ENCODE measurements at places on chromosomes 1 and 21.

- peak overlapping the region; percentile 99 for H3K27ac ChIP-seq
- no peaks in the 10 kb centered on the region for H3K27me3 ChIP-seq
- H3K4me3 ChIP-seq: peak overlapping the region; percentile 82
Measured at GRCh38 chr1:161398900-161399256, 31.2 kb upstream of the CFAP126 start.

DNA sequence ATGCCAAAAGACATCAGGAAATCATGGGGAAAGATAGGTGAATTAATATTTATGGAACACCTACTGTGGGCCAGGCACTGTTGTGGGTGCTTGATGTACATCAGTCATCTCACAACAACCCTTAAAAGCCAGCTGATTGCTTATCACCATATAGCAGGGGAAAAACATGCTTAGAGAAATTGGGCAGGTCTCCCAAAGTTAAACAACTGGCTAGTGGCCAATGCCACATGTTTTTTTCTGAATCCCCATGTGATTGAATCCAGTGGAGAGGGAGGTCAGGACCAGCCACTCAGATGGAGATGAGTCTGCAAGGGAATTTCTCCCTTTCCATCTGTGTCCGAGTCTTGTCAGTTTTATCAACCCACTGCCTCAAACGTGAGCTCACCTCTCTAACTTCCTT is 33.5 kb downstream of the UTP25 start:
- no peak for DNase-seq
- H3K4me3 ChIP-seq: no peak overlapping the region
- H3K27me3 ChIP-seq: no peaks in the 10 kb centered on the region

DNA sequence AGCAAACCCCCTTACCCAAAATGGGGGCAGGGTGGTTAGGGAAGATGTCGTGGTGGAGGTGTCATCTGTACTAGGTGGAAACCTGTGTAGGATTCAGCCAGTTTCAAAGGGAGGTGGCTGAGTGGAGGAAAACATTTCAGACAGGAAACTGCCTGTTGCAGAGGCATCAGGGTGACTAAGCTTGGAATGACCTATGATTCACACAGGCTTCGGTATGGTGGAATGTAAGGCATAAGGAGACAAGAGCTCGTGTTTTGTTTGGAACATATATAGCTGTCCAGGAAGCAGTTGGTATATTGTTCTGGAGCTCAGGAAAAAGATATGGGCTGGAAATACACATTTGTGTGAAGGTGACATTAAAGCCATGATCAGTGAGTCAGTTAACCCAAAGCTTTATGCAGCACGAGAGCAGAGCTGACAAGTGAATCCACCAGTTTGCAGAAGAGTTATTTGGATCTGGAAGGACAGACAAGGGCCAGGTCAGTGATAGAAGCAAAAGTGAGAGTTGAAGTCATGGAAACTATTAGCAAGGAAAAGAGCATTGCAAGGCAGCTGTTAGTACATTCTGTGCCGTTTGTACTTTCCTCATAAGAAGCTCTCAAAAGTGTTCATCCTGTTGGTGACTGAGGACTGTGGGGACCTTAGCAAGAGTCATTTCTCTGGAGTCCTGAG is 12.2 kb downstream of the UTP25 start:
- H3K27me3 ChIP-seq: no peaks in the 10 kb centered on the region
- no peaks in the 10 kb centered on the region for H3K4me1 ChIP-seq
- DNase-seq: no peak
- no peak overlapping the region for H3K4me3 ChIP-seq

DNA sequence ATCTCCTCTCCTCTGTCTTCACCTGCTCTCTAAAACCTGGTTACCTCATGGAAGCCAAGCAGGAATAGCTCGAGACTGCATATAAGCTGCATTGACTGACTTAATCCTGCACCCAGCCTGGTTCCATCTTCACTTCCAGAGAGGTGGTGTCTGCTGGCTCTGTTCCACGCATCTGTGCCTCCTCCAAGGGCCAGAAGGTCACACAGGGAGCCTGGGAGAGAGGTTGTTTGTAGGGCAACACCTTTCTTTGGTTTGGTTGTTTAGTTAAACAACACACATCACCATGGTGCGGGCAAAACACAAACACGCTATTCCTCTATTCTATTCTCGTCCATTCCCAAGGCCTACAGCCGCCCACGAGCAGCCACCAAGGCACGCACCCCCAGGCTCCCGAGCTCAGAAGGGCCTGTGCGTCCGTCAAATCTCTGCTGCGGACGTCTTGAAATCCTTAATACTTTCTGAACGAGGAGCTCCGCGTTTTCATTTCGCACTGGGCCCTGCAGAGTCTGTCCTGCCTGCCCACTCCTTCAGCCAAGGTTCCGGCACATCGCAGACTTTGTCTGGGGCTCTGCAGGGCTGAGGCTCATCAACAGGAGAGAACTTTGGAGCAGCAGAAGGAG is 116.2 kb downstream of the RIPK4 start:
- peaks cover 15% of the 10 kb centered on the region for H3K4me1 ChIP-seq
- H3K27me3 ChIP-seq: no peaks in the 10 kb centered on the region
- DNase-seq: no peak
- no peak overlapping the region for H3K4me3 ChIP-seq
- no peaks in the 10 kb centered on the region for H3K36me3 ChIP-seq

DNA sequence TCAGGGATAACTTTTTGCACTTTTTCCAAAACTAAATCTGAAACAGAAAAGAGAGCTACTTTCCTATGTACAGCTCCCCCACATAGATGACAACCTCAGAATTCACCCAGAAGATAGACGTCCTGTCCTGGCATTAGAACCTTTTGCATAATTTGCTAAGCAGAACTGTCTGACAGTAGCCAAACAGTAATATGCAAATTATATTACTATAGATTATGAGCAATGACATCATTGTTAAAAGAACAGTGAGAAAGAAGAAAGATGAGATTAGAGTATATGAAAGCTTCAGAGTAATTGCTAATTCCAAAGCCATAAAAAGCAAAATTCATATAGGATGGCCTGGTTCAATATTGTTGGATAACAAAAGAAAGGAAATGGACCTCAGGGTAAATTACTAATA is 43.7 kb downstream of the SLC44A5 start:
- no peaks in the 10 kb centered on the region for H3K36me3 ChIP-seq
- H3K27me3 ChIP-seq: no peaks in the 10 kb centered on the region
- H3K27ac ChIP-seq: no peak overlapping the region
- no peak for DNase-seq
- no peaks in the 10 kb centered on the region for H3K4me1 ChIP-seq
- H3K4me3 ChIP-seq: no peak overlapping the region

- H3K36me3 ChIP-seq: no peaks in the 10 kb centered on the region
- no peak for DNase-seq
- H3K4me1 ChIP-seq: no peaks in the 10 kb centered on the region
- H3K4me3 ChIP-seq: no peak overlapping the region
- H3K27ac ChIP-seq: no peak overlapping the region
- no peaks in the 10 kb centered on the region for H3K27me3 ChIP-seq
Measured at GRCh38 chr1:22273686-22274681, 131.1 kb upstream of the WNT4 start.

DNA sequence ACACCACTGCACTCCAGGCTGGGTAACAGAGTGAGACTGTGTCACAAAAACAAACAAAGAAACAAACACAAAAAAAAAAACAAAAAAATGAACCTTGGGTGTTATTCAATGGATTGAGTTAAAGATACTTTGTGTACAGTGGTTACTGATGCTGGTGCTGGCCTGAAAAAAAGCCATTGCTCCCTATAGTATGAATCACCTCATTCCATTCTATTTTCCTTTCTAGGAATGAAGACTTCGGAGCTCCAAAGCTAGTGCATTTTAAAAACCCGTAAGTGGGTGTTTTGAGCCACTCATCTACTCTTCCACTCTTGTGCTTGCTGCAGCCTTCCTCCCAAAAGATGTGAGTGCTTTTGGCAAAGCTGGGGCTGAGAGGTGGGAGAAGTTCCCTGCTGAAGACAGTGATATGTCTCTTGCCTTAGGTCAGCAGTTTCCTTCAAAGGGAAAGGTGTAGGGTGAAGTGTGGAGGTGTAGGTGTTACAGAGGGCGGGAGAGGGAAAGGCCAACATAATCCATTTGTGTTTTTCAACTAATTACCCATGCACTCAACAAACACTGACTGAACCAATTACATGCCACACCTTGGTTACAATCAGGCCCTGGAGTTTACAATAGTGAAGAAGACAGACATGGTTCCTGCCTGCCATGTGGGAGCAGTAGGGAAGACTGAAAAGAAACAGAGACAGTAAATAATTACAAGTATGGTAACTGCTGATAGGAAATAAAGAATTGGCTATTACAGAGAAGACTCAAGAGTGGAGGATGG is 55.0 kb upstream of the SERBP1 start:
- DNase-seq: no peak
- H3K4me3 ChIP-seq: no peak overlapping the region
- no peaks in the 10 kb centered on the region for H3K36me3 ChIP-seq
- H3K27ac ChIP-seq: no peak overlapping the region
- no peaks in the 10 kb centered on the region for H3K27me3 ChIP-seq

DNA sequence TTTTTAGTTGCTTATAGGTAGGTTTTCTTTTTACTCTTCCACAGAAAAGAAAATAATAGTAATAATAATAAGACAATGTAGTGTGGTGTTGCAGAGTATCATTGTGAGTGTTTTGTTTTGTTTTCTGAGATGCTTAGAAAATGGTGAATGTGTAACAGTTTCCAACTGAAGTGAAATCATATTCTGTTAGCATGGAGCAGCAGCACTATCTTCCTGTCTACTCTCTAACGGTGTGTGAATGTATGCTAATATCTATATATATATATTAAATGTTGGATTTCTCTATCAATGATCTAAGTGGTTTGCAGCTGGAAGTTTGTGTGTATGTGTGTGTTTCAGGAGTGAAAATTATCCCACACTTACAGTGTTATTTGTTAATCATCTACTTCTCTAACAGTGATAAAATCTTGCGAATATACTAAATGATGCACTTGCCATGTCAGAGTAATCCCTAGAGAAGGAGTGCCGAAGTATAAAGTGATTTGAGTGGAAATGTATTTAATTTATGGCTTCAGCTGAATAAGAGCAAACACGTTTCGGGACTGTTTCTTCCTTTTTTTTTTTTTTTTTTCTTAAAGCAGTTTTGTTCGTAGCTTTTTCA is 377 bp downstream of the SAMD13 start:
- peak overlapping the region; percentile 63 for H3K4me3 ChIP-seq
- no peak for DNase-seq
- no peaks in the 10 kb centered on the region for H3K36me3 ChIP-seq
- no peaks in the 10 kb centered on the region for H3K27me3 ChIP-seq
- H3K4me1 ChIP-seq: peaks cover 8% of the 10 kb centered on the region

Data from kidney (tissue), 22 donors.